ENCODE measurements at places on chromosomes 7 and 10.

DNA sequence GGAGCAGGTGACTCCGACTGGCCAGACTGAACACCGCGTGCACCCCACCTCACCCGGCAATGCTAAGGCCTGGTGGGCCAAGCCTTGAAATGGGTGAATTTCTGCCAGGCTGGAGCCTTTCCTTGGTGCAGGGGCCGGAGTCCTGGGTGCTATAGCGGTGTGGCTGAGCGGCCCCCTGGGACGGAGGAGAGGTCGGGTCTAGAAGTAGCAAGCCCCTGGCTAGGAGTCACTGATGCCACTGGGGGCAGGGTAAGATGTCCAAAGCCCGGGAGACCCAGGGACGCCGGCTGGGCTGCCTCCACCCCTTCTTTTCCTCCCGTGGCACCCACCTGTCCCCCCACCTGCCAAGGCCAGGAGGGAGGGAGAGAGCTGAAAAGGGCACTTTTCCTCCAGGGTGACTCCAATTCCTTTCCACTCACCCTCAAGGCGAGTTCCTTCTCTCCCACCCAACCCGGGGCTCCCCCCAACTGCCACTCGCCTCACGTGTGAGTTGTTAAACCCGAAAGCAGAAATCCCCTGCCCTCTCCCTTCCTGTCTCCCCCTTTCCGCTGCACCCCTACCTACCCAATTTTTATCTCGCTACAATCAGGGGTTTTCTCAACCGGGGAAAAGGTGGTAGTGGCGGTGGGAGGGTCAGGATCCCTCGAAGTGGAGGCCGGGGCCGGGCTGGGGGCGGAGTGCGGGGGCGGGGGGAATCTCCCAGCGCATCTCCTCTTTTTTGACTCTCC lies 6.0 kb upstream of the GATA3 start:
- DNase-seq: no peak

GRCh38 chr10:49123981-49124950 lies 8.9 kb upstream of the VSTM4 start:
- no peak for DNase-seq

DNA sequence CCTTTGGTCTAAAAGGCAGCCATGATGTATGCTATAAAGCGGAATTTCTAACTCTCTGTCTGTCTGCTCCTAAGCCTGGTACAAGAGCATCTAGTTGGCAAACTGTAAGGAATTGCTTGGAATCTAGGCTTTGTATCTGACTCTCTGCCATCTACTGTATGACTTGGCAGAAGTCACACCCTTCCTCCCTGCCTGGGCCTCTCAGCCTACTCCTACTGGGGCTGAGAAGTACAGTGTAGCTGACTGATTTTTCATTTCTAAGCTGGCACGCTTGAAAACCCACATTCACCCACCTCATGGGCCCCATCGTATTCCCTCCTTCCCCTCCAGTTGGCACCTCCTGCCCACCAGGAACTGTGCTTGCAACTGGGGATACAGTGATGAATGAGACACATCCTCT lies 435.2 kb downstream of the PLXNA4 start:
- DNase-seq: no peak

DNA sequence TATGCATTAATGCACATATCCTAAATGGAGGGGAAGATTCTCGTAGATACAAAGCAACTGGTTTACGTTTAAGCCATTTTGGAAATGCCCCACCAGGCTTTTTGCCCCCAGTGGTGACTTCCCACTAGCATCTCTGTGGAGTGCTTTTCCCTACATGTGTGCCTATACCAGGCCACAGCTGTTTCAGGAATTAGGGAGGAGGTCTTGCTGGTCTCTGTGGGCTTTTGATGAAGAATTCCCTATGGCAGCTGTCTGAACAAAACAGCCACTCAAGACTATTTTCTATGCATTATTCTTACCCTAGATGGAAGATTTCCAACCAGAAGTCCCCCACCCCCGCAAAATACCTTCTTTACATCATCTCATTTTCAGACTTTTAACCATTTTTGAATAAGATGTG lies 52.0 kb upstream of the NMT2 start:
- DNase-seq: no peak

- no peak for DNase-seq
These were observed 15.8 kb downstream of the POLR3A start for GRCh38 chr10:78013564-78013963.

DNA sequence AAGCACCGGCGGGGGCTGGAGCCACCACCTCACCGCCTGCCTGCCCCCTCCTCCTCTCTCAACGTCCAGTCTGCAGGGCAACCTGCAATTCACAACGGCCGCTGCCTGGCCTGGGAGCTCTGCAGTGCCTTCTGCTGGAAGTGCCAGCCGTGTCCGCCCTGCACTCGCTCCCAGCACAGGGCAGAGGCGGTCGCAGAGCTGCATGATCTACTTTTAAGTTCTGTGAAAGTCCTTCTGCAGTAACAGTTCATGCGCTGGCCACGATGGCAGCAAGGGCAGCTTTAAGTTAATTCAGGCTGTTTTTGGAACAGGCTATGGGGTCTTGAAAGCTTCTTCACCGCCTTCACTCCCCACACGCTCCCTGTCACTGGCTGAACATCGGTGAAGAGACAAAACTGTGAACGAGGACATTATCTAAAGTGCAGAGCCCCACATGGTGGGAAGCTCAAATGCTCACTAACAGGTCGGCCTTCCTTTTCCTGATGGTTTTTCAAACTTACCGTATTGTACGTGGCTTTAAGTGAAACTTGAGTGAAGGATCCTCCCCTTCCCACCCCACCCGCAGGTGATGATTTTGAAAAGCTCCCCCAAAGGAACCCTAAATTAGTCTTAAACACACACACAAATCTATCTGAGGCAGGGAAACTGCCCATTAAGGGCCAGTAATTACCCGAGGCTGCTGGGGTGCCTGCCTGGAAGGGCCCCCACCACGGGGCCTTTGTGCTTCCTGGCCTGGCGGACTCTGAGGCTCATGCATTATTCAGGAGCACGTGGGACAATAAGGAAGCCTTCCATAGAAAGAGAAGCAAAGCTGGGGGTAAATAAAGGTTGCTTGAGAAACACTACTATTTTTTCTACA lies 504.3 kb downstream of the DNAJB6 start:
- DNase-seq: no peak

DNA sequence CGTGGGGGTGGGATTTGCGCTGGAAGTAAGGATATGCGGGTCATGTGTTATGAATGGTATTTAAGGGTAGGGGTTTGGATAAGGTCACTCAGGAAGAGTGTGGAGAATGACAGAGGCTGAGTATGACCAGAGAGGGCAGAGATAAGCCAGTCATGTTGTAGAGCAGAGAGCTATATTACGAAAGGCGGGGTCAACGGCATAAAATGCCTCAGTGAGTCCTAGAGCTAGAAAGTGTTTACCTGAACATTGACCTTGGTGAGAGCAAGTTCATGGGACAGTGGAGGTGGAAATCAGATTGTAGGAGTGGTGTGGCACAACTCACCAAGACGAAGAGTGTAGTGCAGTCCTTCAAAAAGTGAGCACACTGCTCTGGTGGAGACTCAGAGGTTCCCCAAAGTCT lies 13.8 kb downstream of the LMOD2 start:
- no peak for DNase-seq

DNA sequence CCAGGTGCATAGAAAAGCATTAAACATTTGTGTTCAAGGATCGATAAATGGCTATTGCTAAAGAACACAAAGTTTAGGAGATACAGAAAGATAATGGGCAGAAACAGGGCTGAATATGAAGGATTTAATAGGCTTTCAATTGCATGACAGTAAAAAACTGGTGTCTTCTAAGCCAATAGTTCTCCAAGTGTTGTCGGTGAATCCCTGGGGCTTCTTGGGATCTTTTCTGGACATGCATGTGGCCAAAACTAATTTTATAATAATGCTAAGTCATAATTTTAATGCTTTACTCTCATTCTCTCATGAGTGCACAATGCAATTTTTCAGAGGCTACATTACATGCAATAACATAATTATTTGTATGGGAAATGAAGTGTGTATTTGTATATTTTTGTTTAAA lies 521.1 kb upstream of the ANKRD30A start:
- no peak for DNase-seq

DNA sequence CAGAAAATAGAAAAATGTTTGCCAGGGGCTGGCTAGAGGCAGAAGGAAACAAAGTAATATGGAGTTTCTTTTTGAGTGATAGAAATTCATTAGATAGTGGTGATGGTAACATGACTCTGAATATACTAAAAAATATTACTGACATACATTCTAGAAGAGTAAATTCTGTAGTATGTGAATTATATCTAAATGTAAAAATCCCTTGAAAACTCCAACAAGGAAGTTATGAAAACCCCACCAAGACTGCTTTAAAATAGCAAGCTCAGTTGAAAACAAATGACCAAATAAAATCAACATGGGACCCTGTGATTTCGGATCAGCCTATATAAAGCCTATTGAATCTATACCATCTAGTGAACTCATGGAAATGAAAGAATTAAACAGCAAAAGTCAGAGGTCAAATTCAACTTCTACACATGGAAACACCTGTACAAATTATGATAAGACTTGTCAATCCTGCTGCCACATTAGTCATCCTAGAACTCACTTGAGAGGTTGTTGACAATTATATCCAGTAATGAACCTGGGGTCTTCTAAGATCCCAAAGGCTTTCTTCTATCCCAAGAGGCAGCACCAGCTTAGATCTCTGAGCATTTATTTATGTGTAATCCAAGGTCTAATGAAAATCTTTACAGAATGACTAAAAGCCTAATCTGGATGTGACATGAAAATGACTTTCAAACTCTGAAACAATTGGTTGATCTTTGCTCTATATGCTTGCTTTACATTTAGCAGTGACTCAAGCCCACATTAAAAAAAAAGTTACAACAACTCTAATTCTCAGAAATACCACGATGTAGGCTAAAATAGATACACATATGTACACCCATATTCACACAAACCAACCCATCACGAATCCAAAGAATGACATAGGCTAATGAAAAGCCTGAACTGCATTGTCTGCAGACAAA lies 59.3 kb downstream of the OSBPL3 start:
- no peak for DNase-seq

GRCh38 chr7:47830015-47830414 lies 118.3 kb downstream of the PKD1L1 start:
- DNase-seq: no peak

- DNase-seq: no peak
These were observed 58.1 kb downstream of the FHIP2A start for GRCh38 chr10:114879541-114880158.

DNA sequence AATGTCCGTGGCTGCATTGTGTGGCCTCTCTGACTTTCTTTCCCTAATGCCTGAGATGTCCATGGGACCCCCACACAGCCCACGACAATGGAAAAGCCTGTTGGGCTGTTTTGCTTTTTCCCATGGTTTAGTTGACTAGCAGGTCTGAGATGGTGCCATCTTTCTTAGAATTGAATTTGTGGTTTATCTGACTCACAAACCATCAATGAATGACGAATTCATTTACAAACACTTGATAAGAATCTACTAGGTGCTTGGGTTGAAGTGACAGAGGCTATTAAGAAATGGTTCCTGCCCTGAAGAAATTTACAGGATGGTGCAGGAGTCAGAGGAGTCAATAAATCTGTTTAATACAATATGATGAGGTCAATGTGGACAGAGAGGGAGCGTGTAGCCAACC lies 75.4 kb downstream of the OTUD1 start:
- DNase-seq: no peak

GRCh38 chr10:45592432-45592831 lies 80.1 kb downstream of the ZFAND4 start:
- DNase-seq: no peak

DNA sequence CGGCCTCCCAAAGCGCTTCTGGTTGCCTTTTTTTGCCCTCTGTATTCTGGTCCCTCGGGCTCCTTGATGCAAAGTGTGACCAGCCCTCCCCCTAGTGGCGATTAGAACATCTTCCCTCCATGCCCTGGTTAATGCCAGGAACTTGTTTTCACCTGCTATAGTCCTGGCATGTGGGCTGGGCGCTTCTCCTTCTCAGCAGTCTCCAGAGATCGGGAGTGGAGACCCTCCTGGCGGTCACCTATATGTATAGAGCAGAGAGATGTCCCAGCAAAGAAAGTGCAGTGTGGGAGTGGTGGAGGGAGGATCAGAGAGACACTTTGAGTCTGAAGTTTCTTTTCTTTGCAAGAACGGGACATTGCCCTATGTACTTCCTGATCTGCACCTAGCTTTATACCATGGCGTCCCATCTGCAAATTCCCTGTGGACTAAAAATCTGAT lies 264.1 kb downstream of the OTUD1 start:
- no peak for DNase-seq

DNA sequence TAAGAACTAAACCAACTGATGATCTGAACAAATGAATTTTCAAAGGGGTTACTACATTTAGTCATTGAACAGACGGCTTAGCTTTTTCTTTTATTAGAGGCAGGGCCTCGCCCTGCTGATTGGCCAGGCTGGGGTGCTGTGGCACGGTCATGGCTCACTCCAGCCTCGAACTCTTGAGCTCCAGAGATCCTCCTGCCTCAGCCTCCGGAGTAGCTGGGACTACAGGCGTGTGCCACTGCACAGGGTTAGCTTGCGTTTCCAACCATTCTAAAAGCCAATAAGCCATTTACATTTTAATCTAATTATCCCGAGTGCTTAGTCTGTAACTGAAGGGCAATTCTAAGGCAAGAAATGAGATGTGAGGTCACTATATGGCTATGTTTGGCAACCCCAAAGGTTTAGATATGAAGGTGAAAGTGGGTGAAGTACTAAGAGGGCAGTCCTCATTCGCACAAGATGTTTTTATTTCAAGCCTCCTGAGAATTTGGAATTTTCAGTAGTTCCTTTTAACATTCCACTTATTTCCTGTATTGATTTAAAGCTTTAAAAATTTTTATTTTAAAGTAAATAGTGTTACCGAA lies 1.6 kb upstream of the CDK13 start:
- DNase-seq: no peak

DNA sequence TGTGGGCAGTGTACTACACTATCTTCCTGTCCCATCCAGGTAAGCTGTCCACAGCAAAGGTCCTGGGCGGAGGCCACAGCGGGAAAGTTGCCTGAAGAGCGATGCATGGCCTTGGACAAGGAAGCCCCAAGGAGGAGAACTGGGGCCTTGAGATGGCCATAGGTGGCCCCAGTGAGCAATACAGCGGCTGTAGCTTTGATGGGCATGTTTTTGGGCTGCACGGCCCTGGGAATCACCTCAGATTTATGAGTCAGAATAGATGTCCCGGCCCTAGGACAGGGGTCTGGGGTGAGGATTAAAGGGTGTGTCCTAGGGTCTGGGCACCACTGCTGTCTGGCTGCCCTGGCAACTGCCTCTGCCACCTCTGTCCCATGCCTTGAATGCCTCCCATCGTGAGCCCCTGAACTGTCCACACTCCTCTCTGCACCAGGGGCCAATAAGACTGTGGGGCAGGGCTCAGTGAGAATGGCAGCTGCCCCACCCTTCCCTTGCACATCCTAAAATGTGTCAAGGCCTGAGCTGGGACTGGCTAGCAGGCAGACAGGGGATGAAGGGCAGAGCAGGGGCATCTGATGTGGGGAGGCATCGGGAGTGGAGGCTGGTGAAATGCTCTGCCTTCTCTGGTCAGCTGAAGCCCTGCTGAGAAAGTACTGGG lies 9.4 kb upstream of the IRF5 start:
- no peak for DNase-seq

- DNase-seq: no peak
These were observed 100.7 kb upstream of the DKK1 start for GRCh38 chr10:52213321-52213752.

GRCh38 chr10:127535802-127536515 lies 13.2 kb upstream of the NPS start:
- DNase-seq: no peak

Measured in SK-N-MC (cell line).